ENCODE measurements at places on chromosomes 13 and 19. TPM values are rescaled to one million over a fixed set of nuclear protein-coding genes. Genes with fewer than 3 reads are reported as not detected.
A peak's percentile ranks its signal among the peaks of the same experiment; 100 is the strongest.

GRCh38 chr13:34179481-34179880, 361.5 kb downstream of the RFC3 start:
- no peak overlapping the region for H3K27ac ChIP-seq
- DNase-seq, result no peak
- no peak overlapping the region for H3K4me3 ChIP-seq
- no peaks in the 10 kb centered on the region for H3K27me3 ChIP-seq

PSG6 gene
- polyA plus RNA-seq, result not detected

KLK14 gene
- polyA plus RNA-seq, result 0.36 TPM

DNA sequence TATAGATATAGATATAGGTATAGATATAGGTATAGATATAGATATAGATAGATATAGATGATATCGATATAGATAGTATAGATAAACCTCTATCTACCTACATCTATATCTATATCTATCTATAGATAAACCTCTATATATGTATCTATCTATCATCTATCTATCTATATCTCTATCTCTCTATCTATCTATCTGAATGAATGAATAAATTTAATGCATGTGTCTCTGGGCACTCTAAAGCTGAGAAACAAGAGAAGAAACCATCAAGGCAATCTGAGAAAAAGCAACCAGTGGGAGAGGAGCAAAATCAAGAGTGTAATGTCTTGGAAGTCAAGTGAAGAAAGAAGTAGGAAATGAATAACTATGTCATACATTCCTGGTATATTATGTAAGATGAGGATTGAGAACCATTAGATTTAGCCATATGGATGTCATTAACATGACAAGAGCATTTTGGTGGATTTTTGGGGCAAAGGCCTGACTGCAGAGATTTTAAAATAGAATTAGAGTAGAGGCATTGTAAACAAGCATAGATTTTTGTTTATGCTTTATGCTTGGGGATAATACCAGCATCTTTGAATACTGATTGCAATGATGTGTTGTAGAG, 1262.7 kb upstream of the MIR17HG start:
- no peak overlapping the region for H3K27ac ChIP-seq
- no peaks in the 10 kb centered on the region for H3K36me3 ChIP-seq
- no peaks in the 10 kb centered on the region for H3K27me3 ChIP-seq
- no peak overlapping the region for H3K4me3 ChIP-seq
- no peaks in the 10 kb centered on the region for H3K4me1 ChIP-seq

- H3K4me1 ChIP-seq, result no peaks in the 10 kb centered on the region
- no peak overlapping the region for H3K27ac ChIP-seq
- H3K4me3 ChIP-seq, result no peak overlapping the region
- DNase-seq, result no peak
These were observed 54.5 kb downstream of the LMO7 start for GRCh38 chr13:75690607-75691006.

GRCh38 chr13:110648146-110648819, 32.9 kb downstream of the NAXD start:
- no peaks in the 10 kb centered on the region for H3K27me3 ChIP-seq
- H3K27ac ChIP-seq, result no peak overlapping the region
- peaks cover 10% of the 10 kb centered on the region for H3K4me1 ChIP-seq
- no peak for DNase-seq

GRCh38 chr19:58352760-58353671, at the start of gene A1BG:
A1BG (minus strand) TSS chr19:58353492; CDS start chr19:58353437, 55 bp downstream.
- H3K4me3 ChIP-seq, result no peak within 1 kb of the TSS
- H3K4me1 ChIP-seq, result peaks cover 18% of the 10 kb centered on the region
- peaks cover 3% of the 10 kb centered on the region for H3K36me3 ChIP-seq
- no peak within 1 kb of the TSS for H3K27ac ChIP-seq
- peaks cover 47% of the 10 kb centered on the region for H3K27me3 ChIP-seq
- no peak for DNase-seq

DNA sequence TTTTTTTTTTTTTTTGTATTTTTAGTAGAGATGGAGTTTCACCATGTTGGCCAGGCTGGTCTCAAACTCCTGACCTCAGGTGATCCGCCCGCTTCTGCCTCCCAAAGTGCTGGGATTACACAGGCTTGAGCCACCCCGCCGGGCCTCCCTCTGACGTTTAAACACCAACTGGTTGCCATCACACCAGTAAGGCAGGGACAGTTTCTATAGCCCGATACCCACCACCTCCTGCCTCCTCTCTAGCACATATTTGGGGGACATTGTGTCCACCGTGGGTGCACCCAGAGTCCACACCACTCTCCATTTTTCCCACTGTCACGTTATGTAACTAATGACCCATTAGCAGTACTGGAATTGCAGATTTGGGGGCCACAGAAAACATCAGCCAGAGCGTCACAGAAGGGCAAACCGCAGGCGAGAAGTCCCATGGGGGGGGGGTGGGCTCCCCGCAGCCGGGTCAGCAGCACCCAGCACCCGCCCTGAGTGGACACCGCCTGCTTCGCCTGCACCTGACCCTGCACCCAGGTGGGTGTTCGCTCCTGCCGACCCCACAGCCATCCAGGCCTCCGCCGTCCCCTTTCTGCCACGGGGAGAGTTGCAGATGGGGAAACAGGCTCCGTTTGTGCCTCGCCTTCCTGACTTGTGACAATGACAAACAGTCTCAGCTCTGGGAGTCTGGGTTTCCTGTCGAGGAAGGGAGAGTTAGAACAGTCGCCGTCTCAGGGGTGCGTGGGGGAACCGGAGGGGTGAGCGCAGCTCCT, 3.6 kb downstream of the ONECUT3 start:
- no peak for DNase-seq
- H3K36me3 ChIP-seq, result no peaks in the 10 kb centered on the region
- peaks cover 86% of the 10 kb centered on the region for H3K27me3 ChIP-seq
- peaks cover 3% of the 10 kb centered on the region for H3K4me1 ChIP-seq
- H3K27ac ChIP-seq, result no peak overlapping the region

DNA sequence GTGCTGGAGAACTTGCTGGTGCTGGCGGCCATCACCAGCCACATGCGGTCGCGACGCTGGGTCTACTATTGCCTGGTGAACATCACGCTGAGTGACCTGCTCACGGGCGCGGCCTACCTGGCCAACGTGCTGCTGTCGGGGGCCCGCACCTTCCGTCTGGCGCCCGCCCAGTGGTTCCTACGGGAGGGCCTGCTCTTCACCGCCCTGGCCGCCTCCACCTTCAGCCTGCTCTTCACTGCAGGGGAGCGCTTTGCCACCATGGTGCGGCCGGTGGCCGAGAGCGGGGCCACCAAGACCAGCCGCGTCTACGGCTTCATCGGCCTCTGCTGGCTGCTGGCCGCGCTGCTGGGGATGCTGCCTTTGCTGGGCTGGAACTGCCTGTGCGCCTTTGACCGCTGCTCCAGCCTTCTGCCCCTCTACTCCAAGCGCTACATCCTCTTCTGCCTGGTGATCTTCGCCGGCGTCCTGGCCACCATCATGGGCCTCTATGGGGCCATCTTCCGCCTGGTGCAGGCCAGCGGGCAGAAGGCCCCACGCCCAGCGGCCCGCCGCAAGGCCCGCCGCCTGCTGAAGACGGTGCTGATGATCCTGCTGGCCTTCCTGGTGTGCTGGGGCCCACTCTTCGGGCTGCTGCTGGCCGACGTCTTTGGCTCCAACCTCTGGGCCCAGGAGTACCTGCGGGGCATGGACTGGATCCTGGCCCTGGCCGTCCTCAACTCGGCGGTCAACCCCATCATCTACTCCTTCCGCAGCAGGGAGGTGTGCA, 587 bp downstream of the S1PR4 start:
- peak overlapping the region; percentile 19 for H3K4me3 ChIP-seq
- H3K27ac ChIP-seq, result no peak overlapping the region
- no peak for DNase-seq
- H3K4me1 ChIP-seq, result peaks cover 20% of the 10 kb centered on the region
- no peaks in the 10 kb centered on the region for H3K27me3 ChIP-seq

CEACAM8 gene
- 0.26 TPM for polyA plus RNA-seq

ZNF805 gene
- polyA plus RNA-seq, result 4.2 TPM

ZNF700 gene
- polyA plus RNA-seq, result 9.5 TPM

- H3K27ac ChIP-seq, result peak overlapping the region; percentile 31
- H3K27me3 ChIP-seq, result no peaks in the 10 kb centered on the region
- peak; percentile 81 for DNase-seq
- H3K4me3 ChIP-seq, result no peak overlapping the region
These were observed 165.2 kb downstream of the STK24 start for GRCh38 chr13:98411617-98412265.

DNA sequence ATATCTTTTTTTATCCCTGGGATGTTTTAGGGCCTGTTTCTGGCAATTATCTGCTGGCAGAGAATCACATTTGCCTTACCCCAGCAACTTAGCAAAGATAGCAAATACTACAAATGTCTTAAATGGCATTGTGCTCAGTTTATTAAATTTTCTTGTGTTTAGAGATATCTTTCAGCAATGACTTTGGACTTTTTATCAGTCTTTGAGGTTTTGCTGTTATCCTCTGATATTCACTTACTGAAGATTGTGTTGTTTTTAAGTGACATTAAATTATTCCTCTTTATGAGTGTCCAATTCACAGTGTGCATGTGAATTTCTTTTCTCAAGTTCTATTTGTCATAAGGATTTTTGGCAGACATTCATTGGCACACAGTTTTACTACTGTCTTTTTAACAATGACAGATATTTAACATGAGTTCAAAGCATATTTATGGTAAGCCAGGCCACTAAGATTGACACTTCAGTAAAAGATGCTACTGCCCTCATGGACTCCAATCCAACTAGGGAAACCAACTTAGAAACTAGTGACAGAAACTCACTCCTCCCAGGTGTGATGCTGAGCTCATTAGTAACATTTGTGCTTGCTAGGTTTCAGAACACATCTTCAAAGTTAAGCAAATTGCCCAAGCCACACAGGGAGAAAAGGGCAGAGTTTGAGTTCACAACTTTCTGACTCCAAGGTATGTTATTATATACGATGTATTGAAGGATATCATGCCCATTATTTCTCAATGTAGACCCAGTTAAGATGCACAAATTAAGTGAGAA, 481.9 kb downstream of the GPC6 start:
- H3K27me3 ChIP-seq, result no peaks in the 10 kb centered on the region
- H3K27ac ChIP-seq, result no peak overlapping the region
- H3K36me3 ChIP-seq, result no peaks in the 10 kb centered on the region
- H3K4me3 ChIP-seq, result no peak overlapping the region
- no peaks in the 10 kb centered on the region for H3K4me1 ChIP-seq

DNA sequence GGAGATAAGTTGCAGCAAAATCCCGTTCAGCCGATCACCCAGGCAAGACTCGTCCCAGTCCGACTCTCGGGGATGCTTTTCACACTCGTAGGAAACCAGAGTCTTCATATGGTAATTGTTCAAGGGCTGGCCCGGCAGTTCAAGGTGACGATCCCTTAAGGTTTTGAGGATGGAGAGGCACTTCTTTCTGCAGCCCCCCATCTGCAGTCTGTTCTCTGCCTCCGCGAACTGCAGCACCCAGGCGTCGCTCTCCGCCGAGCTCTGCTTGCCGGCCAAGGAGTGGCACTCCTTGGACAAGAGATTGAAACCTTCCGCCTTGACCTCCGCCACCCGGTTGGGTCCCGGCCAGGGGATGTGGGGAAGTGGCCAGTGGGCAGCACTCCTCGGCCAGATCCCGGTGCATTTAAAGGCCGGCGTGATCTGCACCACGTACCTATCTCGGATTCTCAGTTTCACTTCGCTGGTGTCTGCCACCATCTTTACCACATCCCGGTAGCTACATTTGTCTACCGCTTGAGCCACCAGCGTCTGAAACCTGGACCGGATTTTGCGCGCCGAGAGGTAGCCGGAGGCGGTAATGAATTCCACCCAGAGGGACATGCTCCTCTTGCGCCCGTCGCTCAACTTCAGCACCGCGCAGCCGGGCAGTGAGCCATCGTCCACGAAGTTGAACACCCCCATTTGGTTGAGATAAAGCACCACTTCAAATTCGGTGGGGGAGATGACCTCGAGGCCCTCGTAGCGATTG, 1.1 kb downstream of the MAB21L1 start:
- peaks cover 2% of the 10 kb centered on the region for H3K4me1 ChIP-seq
- peak overlapping the region; percentile 96 for H3K27ac ChIP-seq
- DNase-seq, result peak; percentile 75
- peaks cover 38% of the 10 kb centered on the region for H3K27me3 ChIP-seq
- H3K4me3 ChIP-seq, result peak overlapping the region; percentile 91

- H3K4me3 ChIP-seq, result no peak overlapping the region
- no peak for DNase-seq
- no peak overlapping the region for H3K27ac ChIP-seq
- peaks cover 5% of the 10 kb centered on the region for H3K27me3 ChIP-seq
- no peaks in the 10 kb centered on the region for H3K36me3 ChIP-seq
These were observed 32.0 kb upstream of the IGFL1 start for GRCh38 chr19:46197314-46198070.

GRCh38 chr19:17556995-17557394, 1.5 kb downstream of the COLGALT1 start:
- peaks cover 32% of the 10 kb centered on the region for H3K36me3 ChIP-seq
- H3K4me3 ChIP-seq, result no peak overlapping the region
- no peaks in the 10 kb centered on the region for H3K27me3 ChIP-seq
- H3K27ac ChIP-seq, result no peak overlapping the region
- no peak for DNase-seq
- peaks cover 33% of the 10 kb centered on the region for H3K4me1 ChIP-seq

IZUMO2 gene
- polyA plus RNA-seq, result not detected

DNA sequence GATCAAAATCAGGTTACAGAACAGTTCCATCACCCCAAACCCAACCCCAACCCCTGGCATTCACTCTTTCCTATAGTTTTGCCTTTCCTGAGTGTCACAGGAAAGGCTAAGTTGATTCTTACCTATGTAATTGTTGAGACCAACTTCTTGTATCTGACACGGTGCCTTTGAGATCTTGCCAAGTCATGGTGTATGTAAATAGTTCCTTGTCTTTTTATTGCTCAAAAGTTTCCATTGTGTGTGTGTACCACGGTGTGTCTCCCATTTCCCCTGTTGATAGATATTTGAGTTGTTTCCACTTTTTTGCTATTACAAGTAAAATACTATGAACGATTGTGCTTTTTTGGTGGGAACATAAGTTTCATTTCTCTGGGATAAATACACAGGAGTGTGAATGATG, 3.3 kb upstream of the IGFL2 start:
- no peak overlapping the region for H3K4me3 ChIP-seq
- H3K27me3 ChIP-seq, result peaks cover 8% of the 10 kb centered on the region
- H3K4me1 ChIP-seq, result no peaks in the 10 kb centered on the region
- no peak for DNase-seq
- no peak overlapping the region for H3K27ac ChIP-seq

TYK2 gene
- 79.9 TPM for polyA plus RNA-seq

DNA sequence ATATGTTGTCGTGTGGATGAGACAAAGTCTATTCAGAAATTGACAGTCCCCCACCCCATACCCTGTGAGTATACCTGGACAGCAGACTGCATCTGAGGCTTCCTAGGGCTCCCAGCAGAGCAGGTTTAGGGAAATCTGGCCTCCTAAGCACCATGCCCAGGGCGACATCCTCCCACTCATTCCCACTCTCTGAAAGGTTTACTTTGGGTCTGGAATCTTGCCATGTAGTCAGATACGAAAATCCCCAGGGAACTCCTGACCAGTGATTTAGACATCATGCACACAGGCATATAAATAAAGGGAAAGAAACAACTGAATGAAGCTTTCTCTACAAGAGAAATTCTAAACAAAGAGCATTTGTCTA, 717 bp upstream of the NALCN start:
- no peak overlapping the region for H3K4me3 ChIP-seq
- DNase-seq, result no peak
- no peaks in the 10 kb centered on the region for H3K36me3 ChIP-seq
- no peaks in the 10 kb centered on the region for H3K4me1 ChIP-seq
- H3K27ac ChIP-seq, result no peak overlapping the region
- peaks cover 23% of the 10 kb centered on the region for H3K27me3 ChIP-seq

CYP4F2 gene
- polyA plus RNA-seq, result 0.79 TPM

All from muscle of leg (tissue), 16 donors.